Left lung (tissue), 14 donors: ENCODE measurements at places on chromosomes 16 and 17. TPM values are rescaled to one million over a fixed set of nuclear protein-coding genes. Genes with fewer than 3 reads are reported as not detected.

- DNase-seq = no peak
These were observed 54.6 kb upstream of the TNRC6A start for GRCh38 chr16:24674877-24675276.

- DNase-seq = no peak
These were observed 6.3 kb downstream of the SRCIN1 start for GRCh38 chr17:38599398-38599856.

HOXB4 gene
- 11.7 TPM for polyA plus RNA-seq

GRCh38 chr16:22624038-22624799, 113.5 kb downstream of the NPIPB5 start:
- no peak for DNase-seq

- DNase-seq = no peak
These were observed 345 bp downstream of the EMC8 start for GRCh38 chr16:85798901-85799496.

SSTR5 gene
- not detected for polyA plus RNA-seq

- no peak for DNase-seq
These were observed 834.3 kb upstream of the CDH8 start for GRCh38 chr16:62870554-62870953.

SYCE1L gene
- 3.6 TPM for polyA plus RNA-seq

DNA sequence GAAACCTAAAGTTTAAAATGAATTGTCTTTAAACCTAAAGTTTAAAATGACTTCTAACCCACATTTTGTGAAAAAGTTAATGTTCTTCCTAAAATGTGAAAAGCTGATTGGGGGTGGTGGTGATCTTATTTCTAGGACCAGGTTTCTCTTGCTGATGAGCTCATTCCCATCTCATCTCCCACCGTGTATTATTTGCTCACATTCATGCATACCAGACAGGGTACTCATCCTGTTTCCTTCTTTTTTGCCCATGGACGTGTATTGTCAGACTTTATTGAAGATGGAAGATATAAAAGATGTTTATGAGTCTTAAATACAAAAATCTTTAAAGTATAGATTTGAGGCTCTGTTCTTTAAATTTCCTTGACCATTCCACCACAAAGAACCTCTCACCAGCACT, 70.1 kb upstream of the MPHOSPH6 start:
- DNase-seq = no peak

DNA sequence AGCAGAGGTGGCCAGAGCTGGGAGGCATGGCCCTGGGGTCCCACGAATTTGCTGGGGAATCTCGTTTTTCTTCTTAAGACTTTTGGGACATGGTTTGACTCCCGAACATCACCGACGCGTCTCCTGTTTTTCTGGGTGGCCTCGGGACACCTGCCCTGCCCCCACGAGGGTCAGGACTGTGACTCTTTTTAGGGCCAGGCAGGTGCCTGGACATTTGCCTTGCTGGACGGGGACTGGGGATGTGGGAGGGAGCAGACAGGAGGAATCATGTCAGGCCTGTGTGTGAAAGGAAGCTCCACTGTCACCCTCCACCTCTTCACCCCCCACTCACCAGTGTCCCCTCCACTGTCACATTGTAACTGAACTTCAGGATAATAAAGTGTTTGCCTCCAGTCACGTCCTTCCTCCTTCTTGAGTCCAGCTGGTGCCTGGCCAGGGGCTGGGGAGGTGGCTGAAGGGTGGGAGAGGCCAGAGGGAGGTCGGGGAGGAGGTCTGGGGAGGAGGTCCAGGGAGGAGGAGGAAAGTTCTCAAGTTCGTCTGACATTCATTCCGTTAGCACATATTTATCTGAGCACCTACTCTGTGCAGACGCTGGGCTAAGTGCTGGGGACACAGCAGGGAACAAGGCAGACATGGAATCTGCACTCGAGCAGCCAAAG, 2.3 kb downstream of the CSF3 start:
- no peak for DNase-seq

DNA sequence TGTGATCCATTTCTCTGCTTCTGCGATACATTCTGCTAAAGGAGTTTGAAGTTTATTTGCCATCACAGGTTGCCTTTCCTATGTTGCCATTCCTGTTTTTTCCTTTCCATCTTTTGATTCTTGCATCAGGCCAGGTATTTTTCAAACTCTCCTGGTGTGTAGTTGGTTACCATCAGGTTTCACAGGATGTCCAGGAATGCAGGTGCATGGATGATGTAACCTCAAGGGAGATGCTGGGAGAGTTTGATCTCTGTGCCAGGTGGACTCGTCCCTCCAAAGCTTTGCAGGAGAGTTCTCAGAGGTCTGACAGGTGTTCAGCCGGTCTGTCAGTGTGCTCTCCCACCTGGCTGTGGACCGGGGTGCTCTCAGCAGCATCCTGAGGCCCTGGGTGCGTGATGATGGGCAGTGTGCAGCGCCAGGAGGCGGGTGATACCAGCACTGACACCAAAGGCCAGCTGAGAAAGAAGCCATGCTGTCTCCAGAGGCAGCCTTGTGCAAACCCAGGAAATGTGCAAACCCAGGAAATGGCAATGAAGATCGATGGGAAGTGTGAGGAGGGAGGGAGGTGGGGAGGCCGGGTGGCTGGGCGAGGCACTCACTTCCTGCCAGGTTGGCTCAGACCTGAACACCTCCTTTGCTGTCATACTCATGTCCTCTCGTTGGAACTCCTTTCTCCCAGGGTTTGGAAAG, 1.7 kb downstream of the ATP2C2 start:
- no peak for DNase-seq

DNA sequence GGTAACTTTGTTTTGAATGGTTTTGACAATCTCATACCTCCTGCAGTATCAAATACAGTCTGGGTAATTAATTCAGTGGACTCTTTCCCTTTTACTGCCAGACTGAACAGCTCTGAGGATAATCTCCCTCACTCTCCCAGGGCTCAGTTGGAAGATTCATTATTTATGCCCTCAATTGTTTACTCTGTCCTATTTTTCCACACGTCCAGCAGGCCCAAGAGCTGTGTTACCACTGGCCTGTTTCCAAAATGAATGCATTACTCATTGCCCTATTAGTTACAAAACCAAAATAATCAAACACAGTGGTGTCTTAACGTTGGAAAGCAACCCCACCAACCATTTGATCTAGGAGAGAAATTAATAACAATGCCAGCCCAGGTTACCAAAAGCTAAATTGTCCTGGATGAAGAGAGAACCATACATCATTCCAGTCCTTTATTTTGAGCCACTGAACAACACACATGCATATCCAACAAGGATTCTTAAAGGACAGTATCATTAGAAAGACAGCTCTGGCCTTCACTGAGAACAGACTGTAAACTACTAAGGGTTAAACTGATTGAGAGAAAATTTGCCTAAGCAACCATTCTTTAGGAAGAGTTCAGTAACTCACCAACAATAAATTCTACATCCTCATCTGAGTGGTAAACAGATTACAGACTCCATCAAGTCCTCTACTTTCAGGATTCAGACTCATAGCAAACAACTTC, 34.5 kb downstream of the FAM222B start:
- DNase-seq = no peak

GRCh38 chr17:35189291-35189690, 4.9 kb downstream of the SLC35G3 start:
- DNase-seq = no peak

PIMREG gene
- polyA plus RNA-seq = 16.5 TPM

CDRT15L2 gene
- polyA plus RNA-seq = not detected

CSH1 gene
- 0.26 TPM for polyA plus RNA-seq

KRTAP4-4 gene
- polyA plus RNA-seq = not detected

DNA sequence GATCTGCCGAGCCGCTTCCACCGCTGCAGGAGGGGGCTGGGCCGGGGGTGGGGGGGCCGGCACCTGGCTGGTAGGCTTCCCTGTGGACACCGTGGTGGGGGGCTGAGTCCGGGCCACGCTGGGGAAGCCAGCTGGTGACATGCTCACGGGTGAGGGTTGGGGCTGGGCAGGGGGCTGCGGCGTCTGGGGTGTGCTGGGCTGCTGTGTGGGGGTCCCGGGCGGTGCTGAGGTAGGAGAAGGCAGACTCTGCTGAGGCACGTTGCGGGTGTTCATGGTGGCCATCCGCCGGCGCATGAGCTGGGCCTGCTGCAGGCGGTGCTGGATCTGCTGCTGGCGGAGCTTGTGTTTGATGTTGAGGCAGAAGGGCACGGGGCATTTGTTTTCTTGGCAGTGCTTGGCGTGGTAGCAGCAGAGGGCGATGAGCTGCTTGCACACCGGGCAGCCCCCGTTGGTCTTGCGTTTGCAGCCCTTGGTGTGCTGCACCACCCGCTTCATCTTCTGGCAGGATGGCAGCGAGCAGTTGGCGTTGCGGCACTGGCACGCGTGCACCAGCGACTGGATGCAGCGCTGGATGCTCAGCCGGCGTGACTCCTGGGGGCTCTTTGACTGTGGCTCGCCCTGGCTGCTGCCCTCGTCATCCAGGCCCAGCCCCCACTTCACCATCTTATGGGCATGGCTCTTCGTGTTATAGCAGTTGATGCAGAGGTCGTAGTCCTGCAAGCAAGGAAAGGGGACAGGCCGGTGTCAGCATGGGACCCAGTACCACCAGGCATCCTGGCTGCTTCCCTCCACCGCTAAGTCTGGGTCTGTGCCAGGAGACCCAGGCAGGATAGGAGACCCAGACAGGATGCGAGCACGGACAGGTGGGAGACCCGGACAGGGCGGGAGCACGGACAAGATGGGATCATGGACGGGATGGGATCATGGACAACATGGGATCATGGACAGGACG, 12.1 kb upstream of the TRAP1 start:
- DNase-seq = no peak

CDH16 gene
- 50.8 TPM for polyA plus RNA-seq

CA4 gene
- polyA plus RNA-seq = 58.2 TPM

DNA sequence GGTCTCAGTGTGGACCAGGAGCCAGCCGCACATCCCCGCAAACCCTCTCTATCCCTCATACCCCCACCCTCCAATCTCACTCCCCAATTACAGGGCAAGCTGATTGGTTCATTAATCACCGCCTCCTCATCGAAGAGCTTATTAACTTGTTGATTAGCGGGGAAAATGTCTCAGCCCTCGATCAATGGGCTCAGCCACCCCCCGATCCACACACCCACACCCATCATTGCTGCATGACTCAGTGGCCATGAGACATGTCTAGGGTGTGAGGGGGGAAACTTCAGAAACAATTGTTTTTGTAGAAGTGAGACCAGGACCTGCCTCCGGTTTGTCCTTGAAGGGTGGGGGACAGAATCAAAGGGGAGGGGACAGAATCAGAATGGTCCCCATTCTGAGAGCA, 2.5 kb upstream of the PYY start:
- no peak for DNase-seq

DNA sequence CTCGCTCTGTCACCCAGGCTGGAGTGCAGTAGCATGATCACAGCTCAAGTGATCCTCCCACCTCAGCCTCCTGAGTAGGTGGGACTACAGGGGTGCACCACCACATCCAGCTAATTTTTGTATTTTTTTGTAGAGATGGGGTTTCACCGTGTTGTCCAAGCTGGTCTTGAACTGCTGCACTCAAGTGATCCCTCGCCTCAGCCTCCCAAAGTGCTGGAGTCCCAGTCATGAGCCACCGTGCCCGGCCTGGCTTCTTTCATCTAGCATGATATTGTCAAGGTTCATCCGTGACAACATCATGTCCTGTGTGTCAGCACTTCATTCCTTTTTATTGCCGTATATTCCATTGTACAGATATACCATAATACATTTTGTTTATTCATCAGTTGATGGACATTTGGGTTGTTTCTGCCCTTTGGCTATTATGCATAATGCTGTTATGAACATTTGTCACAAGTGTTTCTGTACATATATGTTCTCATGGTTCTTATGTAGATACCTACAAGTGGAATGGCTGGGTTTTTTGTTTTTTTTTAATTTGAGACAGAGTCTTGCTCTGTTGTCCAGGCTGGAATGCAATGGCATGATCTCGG, 3.4 kb upstream of the GHDC start:
- DNase-seq = no peak

DNA sequence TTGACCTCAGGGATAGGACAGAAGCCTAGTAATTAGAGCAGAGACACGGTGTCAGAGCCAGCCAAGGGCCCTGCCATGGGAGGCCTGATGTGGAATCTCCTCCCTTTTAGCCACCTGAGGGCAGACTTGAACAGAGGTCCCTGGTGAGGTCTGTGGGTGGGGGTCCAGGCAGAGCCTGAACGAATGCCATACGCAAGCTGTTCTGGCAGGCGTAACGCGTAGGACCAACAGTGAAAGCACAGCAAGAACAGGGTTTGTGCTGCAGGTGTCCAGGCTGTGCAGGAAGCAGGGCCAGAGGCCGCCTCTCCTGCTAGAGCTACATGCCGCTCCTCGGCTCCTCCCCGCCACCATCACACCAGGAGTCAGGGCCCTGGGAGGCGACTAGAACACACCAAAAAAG, 81.9 kb upstream of the TBX2 start:
- no peak for DNase-seq

OSGIN1 gene
- 0.55 TPM for polyA plus RNA-seq

C16orf95 gene
- polyA plus RNA-seq = 5.4 TPM

GRCh38 chr16:22927306-22927705, 113.3 kb downstream of the HS3ST2 start:
- no peak for DNase-seq

TEKT1 gene
- polyA plus RNA-seq = 1.4 TPM

GRCh38 chr17:17810084-17810894, 26.5 kb downstream of the SREBF1 start:
- peak; percentile 72 for DNase-seq

- DNase-seq = no peak
These were observed 12.2 kb upstream of the UBE2G1 start for GRCh38 chr17:4378626-4379025.

DNA sequence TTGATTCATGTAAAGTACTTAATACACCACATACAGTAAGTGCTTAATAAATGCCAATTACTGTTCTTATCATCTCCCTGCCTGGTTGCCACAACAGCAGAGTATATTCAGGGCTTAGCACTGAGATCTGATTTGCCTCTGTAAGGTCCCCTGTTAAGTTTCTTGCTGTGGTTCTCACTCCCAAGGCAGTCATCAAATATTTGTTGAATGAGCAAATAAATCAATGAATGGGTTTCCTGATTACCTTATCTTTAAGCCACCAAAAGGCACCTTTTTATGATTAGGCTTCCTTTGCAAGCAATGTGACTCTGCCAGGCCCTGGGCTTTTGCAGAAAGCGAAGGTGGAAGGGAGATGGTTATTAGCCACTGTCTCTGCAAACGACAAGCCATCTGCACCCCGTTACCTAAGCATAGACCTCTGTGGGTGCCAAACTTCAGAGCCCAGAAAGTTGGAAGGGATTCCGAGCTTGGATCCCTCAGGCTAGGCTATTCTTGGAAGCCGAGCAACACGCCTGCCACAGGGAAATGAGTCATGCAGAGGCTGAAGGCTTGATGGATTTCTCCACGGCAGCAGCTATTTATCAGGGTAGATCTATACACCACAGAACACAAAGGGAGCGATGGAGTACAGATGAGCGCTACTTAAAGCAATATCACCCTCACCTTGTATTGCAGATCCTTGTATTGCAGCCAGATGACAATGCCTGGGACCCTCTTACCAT, 102.0 kb downstream of the GRIN2A start:
- DNase-seq = peak; percentile 13

GRCh38 chr16:70429888-70430666, 8.8 kb downstream of the ST3GAL2 start:
- no peak for DNase-seq

TMEM114 gene
- polyA plus RNA-seq = not detected

GRCh38 chr16:1366712-1367299, 15.1 kb downstream of the GNPTG start:
- DNase-seq = no peak

KRT32 gene
- polyA plus RNA-seq = not detected
